Hypothalamus (tissue), 51 donors: ENCODE measurements at places on chromosomes 1 and 21.

DNA sequence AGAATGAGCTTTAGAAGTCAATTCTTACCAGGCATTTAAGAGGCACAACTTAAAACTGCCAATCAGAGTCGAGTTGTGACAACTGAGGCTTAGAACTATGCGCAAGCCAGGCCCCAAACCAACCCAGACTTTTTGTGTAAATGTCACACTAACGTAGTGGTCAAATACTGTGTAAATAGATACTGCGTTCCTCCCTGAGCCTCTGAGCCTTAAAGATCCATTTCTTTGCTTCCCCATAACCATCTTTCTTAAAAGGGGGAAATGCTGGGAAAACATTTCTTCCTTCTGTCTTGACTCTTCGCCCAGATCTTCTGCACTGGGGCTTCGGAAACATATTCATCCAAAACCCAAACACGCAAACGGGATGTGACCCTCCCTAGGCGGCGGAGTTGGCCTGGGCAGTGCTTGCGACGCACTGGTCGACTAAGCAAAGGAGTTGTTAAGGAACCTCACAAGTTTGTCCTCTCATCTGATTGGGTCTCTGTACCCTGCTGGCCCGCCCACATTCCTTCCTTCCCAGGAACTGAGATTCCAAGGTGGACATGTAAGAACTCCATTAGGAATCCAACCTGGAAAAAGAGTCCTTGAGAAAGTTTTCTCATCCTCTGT, 2.6 kb downstream of the ADAMTS5 start:
- no peak for DNase-seq

- DNase-seq = no peak
These were observed 129.5 kb upstream of the DSCAM start for GRCh38 chr21:40976198-40977109.

GRCh38 chr1:24503870-24504523, 1.4 kb downstream of the RCAN3 start:
- DNase-seq = no peak

DNA sequence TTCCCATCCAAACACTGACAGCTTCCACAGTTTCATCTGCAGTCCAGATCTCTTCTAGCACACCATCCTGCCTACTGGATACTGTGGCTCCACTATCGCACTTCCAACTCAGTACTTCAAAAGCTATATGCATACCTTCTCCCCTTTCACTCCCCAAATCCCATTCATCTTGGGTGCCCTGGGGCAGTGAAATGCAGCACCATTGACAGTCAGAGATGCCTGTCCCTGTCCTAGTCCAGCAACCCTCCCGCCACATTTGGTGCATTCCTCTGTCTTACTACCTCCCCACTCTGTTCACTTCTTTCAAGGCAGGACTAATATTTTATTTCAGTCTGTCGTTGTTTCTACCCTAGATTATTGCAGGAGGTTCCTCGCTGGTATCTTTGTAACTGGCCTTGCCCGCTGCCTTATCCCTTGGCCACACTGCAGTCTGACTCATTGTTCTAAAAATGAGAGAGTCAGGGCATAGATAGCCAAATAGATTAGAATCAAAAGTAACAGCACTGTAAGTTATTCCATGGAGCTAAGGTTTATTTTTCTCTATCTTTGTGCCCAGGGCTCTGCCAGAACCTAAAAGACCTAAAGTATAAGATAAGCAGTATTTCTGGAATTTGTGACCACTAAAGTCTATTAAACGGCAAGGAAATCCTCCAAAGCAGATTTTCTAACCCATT, 96.7 kb downstream of the ESRRG start:
- DNase-seq = no peak

DNA sequence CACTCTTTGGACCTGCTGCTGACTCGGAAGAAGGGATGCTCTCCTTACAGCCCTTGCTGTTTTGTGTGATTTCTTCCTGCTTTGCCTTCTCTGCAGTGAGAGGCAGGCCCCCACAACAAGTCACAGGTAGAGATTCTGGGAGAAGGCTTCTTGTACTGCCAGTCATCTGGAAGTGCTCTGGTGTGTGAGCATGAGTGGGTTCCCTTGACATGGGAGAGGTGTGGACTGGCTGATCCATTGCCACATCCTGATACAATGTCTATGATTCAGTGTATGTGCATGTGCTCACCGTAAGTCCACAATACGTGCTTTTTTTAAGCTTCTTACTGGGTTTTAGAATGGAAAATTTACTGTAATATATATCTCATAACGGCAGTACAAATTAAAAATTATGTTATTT, 46.0 kb upstream of the PLA2G4A start:
- no peak for DNase-seq

DNA sequence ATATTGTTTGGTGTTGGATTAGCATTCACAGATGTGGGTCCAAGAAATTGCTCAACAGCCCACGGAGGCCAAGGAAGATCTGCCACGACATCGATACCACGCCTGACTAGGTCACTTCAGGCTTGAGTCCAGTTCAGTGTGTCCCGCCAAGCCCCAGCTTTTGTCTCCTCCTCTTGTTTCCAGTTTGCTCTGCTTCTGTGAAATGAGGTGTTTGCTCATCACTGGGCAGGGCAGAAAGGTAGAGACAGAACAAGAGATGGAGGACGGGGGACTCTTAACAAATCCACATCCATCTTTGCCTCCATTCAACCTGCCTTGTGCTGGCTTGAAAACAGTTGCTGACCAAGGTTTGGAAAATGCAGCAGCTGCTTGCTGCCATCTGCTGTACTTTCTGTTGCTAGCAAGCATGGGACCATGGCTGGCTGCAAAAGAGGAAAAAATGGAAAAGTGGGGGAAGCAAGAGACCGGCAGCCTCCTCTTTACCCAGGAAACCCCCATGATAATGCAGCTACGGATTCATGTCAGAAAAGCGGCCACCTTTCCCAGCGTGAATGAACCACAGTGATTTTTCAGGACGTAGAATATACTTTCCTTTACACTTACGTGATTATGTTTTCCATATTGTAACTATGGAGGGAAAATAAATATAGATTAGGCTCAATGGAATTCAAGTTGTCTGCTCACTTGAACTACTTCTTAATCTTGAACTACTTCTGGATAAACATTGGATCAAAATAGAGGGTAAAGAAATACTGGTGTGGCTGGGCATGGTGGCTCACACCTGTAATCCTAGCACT, 80.2 kb upstream of the GREM2 start:
- peak; percentile 13 for DNase-seq

GRCh38 chr1:62977366-62977765, 193.4 kb downstream of the ATG4C start:
- DNase-seq = no peak

DNA sequence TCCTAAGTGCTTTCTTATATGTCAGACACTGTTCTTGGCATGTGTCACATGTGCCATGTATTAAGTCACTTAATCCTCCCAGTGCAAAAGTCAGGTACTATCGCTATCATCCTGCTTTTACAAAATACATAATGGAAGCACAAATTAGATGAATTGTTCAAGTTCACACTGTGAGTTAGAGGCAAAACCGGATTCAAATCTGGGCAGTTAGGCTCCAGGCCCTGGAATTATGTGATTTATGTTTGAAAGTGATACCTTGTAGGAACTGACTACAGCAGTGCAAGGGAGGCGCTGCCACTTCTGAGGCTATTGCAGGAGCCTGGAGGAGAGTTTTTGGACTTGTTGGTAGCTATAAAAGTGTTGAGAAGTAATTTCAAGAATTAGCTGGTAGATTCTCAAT, 358.3 kb downstream of the HLX start:
- no peak for DNase-seq

DNA sequence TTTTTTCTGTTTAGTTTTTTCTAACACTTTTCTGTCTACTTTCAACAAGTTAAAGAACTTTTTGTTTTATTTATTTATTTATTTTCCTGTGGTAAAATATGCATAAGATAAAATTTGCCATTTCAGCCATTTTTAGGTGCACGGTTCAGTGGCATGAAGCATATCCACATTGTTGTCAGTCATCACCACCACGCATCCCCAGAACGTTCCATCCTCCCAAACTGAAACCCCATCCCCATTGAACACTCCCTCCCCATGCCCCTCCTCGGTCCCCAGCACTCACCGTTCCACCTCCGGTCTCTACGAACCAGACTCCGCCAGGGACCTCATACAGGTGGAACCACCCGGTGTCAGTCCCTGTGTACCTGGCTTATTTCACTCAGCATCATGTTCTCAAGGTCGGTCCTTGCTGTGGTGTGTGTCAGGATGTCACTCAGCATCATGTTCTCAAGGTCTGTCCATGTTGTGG, 118.1 kb downstream of the SIK1 start:
- DNase-seq = no peak

GRCh38 chr1:188140958-188141357, 1312.2 kb downstream of the PLA2G4A start:
- DNase-seq = no peak
